Sigmoid colon (tissue), 7 donors: ENCODE measurements at places on chromosomes 11 and 22. TPM values are rescaled to one million over a fixed set of nuclear protein-coding genes. Genes with fewer than 3 reads are reported as not detected.

Gene CECR2
- total RNA-seq, result 1.1 TPM

Gene MYRF
- 0.83 TPM for total RNA-seq

Gene IZUMO1R
- not detected for total RNA-seq

Gene GSTT2B
- 3.0 TPM for total RNA-seq

Gene CALCB
- 6.1 TPM for total RNA-seq

Gene OR5A1
- total RNA-seq, result not detected

Gene MED19
- total RNA-seq, result 13.2 TPM

Gene UBQLN3
- total RNA-seq, result not detected

Gene MS4A5
- not detected for total RNA-seq

Gene NFAM1
- total RNA-seq, result 2.1 TPM

Gene BRSK2
- 3.2 TPM for total RNA-seq

GRCh38 chr11:23311986-23312940, 452.0 kb upstream of the CCDC179 start:
- no peak overlapping the region for H3K4me3 ChIP-seq
- no peaks in the 10 kb centered on the region for H3K27me3 ChIP-seq
- H3K36me3 ChIP-seq, result no peaks in the 10 kb centered on the region
- no peak overlapping the region for H3K27ac ChIP-seq

- no peaks in the 10 kb centered on the region for H3K4me1 ChIP-seq
- no peak overlapping the region for H3K4me3 ChIP-seq
- H3K27ac ChIP-seq, result no peak overlapping the region
- H3K27me3 ChIP-seq, result no peaks in the 10 kb centered on the region
- no peaks in the 10 kb centered on the region for H3K36me3 ChIP-seq
- no peak for DNase-seq
Observed at GRCh38 chr11:114970927-114971645, 292.8 kb downstream of the NXPE2 start.

DNA sequence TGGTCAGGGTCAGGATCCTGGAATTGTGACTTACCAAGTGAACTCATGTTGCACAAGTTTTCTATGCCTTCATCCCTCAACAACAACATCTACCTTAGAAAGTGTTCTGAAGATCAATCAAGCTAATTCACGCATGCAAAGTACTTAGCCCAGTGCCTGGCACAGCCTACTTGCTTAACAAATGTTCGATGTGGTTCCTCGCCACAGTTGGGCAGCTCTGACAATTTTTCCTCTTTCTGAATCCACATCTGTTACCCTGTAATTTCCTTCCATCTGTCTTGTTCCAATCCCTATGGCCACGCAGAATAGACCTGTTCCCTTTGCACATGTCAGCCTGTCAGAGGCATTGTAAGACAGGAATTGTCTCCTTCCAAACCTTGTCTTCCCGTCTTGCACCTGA, 1415.2 kb downstream of the TBC1D22A start:
- DNase-seq, result no peak
- H3K27me3 ChIP-seq, result no peaks in the 10 kb centered on the region
- no peak overlapping the region for H3K27ac ChIP-seq
- no peaks in the 10 kb centered on the region for H3K4me1 ChIP-seq
- no peak overlapping the region for H3K4me3 ChIP-seq
- no peaks in the 10 kb centered on the region for H3K36me3 ChIP-seq

DNA sequence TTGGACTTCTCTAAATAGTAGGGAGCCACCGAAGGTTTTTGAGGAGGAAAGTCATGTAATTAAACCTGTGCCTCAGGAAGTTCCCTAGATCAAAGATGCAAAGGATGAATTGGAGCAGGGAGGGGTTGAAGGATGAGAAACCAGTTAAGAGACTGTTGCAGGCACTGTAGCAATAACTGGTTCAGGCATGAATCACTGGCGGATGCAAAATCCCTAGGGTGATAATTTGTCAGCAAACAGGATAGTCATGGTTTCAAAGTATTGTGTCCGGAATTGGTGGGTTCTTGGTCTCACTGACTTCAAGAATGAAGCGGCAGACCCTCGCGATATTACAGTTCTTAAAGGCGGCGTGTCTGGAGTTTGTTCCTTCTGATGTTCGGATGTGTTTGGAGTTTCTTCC, 19.9 kb downstream of the TRIOBP start:
- H3K27ac ChIP-seq, result no peak overlapping the region
- H3K36me3 ChIP-seq, result no peaks in the 10 kb centered on the region
- H3K4me3 ChIP-seq, result no peak overlapping the region
- H3K4me1 ChIP-seq, result no peaks in the 10 kb centered on the region
- no peaks in the 10 kb centered on the region for H3K27me3 ChIP-seq

DNA sequence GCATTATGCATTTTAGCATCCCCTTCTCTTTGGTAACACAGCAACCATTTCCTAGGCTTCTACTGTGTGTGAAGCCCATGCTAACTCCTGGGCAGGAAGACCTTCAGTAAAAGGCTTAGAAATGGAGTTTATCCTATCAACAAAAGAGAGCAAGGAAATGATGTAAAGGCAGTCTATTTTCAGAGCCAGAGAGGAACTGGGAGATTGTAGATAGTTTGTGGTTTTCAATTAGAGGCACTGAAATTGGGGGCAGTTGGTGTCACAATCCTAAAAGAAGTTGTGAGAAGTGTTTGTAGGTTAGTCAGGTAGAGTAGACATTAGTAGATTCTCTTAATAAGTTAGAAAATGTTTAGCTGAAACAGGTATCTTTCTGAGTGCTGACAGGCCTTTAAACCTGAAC, 7.1 kb downstream of the ACAD8 start:
- no peak overlapping the region for H3K4me3 ChIP-seq
- peaks cover 20% of the 10 kb centered on the region for H3K36me3 ChIP-seq
- H3K4me1 ChIP-seq, result no peaks in the 10 kb centered on the region
- DNase-seq, result no peak
- no peak overlapping the region for H3K27ac ChIP-seq

DNA sequence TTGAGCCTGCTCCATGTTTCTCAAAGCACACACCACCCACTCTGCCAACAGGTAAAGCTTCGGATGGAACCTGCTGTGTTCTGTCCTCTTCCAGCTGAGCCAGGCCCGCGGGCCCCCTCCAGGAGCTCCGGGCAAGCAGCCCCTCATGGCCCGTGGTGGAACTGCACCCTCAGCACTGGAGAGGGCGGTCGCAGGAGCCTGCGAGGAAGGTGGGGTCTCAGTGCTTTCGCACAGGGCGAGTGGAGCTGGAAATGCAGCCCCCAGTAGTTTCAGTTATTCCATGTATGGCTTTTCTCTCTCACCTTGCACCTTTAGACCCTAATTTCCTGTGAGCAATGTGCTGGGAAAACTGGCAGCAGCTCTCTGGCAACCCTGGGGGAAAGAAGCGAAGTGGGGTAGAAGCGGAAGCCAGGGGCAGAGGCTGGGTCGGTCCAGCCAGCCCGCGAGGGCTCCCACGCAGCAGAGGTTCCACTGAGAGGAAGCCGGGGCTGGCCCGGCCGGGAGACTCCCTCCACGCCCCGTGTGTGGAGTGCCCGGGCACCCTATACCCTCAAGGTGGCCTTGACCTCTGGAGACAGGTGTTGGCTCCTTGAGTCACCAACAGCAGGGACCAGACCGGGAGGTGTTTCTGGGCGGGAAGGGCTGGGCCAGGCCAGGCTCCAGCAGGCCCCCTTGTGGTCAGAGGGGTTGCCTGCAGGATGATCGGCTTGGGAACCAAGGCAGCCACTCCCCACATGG, 119.9 kb upstream of the TMEM45B start:
- peak overlapping the region; percentile 28 for H3K4me3 ChIP-seq
- H3K27me3 ChIP-seq, result no peaks in the 10 kb centered on the region
- DNase-seq, result no peak
- no peaks in the 10 kb centered on the region for H3K36me3 ChIP-seq
- no peaks in the 10 kb centered on the region for H3K4me1 ChIP-seq

- H3K4me1 ChIP-seq, result no peaks in the 10 kb centered on the region
- no peak for DNase-seq
- H3K27ac ChIP-seq, result no peak overlapping the region
- no peak overlapping the region for H3K4me3 ChIP-seq
- H3K27me3 ChIP-seq, result no peaks in the 10 kb centered on the region
Observed at GRCh38 chr11:90846628-90847027, 623.8 kb upstream of the CHORDC1 start.

DNA sequence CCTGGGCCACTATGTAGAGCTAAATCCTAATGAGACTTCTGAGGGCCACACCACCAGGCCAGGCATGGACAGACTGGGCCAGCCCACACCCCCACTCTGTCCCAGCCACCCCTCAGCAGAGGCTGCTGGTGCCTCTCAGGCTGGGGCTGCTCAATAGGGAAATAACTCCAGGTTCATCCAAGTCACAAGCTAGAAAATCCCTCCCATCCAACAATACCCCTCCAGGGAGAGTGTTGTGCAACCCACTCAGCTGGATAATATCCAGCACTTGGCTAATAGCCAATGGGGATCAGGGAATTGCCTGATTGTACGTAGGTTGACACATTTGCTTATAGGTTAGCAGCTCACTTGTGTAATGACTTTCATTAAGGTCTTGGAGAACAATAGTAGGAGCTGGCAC, 64.1 kb upstream of the WNT11 start:
- H3K4me3 ChIP-seq, result no peak overlapping the region
- no peak for DNase-seq
- H3K27me3 ChIP-seq, result no peaks in the 10 kb centered on the region
- H3K27ac ChIP-seq, result peak overlapping the region; percentile 34
- no peaks in the 10 kb centered on the region for H3K36me3 ChIP-seq

GRCh38 chr11:96324912-96325311, 18.1 kb downstream of the MAML2 start:
- DNase-seq, result no peak
- peaks cover 14% of the 10 kb centered on the region for H3K4me1 ChIP-seq
- no peak overlapping the region for H3K4me3 ChIP-seq

DNA sequence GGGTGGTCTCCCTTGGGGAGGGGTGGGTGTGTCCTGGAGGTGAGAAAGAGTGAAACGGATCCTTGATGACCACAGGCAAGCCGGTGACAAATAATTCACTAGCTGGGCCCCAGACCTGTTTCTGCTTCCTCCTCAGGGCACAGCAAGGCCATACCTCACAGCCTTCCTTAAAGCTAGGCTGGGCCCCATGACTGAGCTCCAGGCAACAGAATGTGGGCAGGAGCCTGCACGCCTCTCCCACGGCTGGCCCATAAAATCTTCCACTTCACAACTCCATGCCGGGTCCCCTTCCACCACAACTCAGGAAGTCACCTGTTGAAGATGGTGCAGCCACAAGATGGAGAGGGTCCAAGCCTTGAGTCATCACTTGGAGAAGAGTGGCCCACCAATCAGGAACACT, 23.9 kb downstream of the SLC22A12 start:
- no peaks in the 10 kb centered on the region for H3K27me3 ChIP-seq
- H3K4me3 ChIP-seq, result no peak overlapping the region
- no peak for DNase-seq
- H3K27ac ChIP-seq, result no peak overlapping the region
- peaks cover 18% of the 10 kb centered on the region for H3K36me3 ChIP-seq
